ENCODE measurements at places on chromosomes 2 and 18.

DNA sequence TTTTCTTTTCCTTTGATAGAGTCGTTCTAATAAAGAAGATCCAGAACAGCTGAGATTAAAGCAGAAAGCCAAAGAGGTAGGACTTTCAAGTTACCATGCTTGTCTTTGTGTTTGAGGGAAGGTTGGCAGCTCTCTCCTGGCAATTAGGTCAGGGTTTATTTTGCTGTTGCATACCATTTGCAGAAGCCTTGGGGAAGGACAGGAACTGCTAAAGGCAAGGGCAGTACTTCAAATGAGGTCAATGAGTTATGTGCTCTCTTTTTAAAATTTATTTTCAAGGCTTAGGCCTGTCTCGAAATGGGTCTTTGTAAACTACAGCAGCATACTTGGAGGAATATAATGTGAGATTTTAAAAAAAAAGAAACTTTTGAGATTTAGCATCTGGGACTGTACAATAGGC, 108.9 kb downstream of the TAF4B start:
- DNase-seq, result no peak

GRCh38 chr2:150491430-150491829, 4.0 kb upstream of the RND3 start:
- DNase-seq, result no peak

- DNase-seq, result no peak
These were observed 38.3 kb downstream of the GCA start for GRCh38 chr2:162382278-162382677.

GRCh38 chr18:44130376-44130942, 550.2 kb upstream of the SETBP1 start:
- DNase-seq, result peak; percentile 75

GRCh38 chr2:156908825-156909224, 348.7 kb upstream of the GALNT5 start:
- no peak for DNase-seq
